Stimulated activated CD8-positive, alpha-beta memory T cell treated with anti-CD3 and anti-CD28 coated beads, Interleukin-2, amount 100 ng/mL, for 48 hours (primary cell): ENCODE measurements at places on chromosomes 2 and 18.
A peak's percentile ranks its signal among the peaks of the same experiment; 100 is the strongest.

DNA sequence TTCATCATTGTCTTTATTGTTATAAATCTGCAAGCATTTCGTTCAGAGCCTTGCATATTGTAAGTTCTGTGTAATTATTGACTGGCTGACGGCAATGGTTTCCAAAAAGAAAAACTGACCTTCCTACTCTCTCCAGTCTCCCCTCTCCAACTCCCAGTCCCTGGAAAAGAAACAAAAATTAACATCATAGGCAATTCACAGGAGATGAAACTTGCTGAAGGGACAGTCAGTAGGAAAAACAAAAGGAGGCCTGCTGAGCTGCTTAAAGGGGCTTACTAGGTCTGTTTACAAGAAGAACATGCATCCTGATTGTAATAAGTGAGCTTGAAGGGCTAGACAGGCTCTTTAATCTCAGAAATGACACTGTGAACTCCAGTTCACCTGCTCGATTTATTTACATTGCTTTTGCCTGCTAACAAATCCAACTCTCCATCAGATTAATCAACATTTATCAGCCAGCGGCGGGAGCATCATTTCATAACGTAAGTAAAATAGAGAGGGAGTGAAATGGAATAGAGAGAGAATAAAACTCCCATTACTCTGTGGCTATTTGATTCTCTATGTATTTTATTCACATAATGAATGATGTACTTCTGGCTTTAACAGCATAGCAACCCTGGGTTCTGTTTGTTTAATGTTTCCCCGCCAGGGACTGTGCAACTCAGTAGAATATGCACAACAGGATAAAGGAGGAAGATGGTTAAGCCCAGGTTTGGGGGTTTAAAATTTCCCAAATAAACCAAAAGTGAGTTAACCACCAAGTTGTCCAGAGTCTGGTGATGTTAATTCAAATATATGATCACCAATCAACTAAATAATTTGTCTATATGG, 256.7 kb upstream of the SETBP1 start:
- DNase-seq, result no peak

DNA sequence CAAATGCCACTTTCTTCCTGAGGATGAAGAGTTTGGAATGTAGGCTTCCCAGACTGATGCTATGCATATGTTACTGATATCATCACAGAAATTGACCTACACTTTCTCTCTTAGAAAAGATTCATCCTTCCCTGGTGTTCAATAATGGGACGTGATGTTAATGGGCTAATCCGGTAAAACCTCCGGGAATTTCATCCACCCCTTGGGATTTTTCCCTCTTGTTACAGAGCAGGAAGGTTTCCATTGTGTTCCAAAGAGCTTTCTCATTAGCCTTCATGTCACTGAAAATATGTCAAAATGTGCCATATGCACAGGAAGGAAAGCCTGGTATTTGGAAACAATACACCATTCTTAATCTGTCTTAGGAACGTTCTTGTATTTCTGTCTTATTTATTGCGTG, 20.7 kb downstream of the ALPK2 start:
- no peak for DNase-seq

- peak; percentile 58 for DNase-seq
These were observed at the start of gene KIF3C for GRCh38 chr2:25982273-25982967. TSS of gene KIF3C (minus strand) at chr2:25982497. CDS start at chr2:25981917, 580 bp downstream.

- DNase-seq, result no peak
These were observed 12.5 kb downstream of the MARCO start for GRCh38 chr2:118954297-118955060.

DNA sequence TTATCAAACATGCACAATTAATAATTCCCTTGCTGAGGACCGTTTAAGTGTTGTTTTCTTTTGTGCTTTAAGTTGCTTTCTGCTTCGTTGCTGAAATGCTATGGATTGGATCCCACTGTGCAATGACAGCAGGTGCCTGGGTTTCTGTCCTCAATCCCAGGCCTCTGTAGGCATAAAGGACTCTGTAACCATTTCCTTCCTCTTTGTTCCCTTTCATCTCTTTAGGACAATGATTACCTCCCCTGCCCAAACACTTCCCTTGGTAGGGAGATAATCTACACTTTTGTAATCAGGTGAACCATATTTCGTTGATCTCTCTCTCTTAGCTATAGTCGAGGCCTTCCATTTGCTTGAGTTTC, 58.6 kb upstream of the LYPD6B start:
- DNase-seq, result no peak

DNA sequence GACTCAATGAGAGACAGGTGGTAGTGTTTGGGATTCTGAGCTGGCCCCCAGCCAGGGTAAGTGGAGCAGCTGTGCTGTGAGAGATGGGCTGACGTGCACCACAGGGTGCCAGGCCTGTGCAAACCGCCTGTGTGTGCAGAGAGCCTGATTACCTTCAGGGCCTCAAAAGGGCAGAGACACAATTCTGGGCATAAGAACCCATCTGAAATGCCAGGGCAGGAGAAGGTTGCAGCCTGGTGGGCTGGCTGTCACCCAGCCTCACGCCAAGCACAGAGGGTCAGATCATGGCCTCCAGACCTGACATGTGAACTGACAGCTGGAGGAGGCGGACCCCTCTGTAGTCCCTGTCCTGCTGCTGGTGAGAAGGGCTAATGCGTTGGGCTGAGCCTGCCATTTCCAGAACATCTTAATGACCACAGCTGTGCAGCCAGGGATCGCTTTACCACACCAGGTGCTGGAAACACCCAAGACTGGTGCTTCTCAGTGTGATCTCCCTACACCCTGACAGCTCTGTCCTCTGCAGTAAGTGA, 100.9 kb downstream of the ARL4C start:
- DNase-seq, result no peak

DNA sequence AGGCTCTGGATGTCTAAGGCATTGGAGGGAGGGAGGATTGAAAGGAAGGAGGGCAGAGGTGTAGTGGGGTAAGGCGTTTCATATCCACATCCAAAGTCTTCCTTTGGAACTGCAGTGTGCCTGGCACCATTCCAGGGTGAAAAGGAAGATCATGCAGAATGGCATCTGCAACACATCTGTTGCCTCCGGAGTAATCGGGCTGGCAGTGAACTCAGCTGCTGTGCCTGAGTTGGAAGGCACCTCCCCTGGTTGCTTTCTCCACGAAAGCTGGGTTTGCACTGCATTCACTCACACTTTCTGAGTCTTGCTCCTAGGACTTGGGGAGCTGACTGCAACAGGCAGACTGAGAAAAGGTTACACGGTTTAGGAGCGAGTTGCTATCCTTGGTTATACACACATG, 30.3 kb upstream of the SEC11C start:
- DNase-seq, result no peak
